CD4-positive, alpha-beta T cell treated with Interleukin-4 for 4 hours (primary cell): ENCODE measurements at places on chromosomes 1 and 21.

DNA sequence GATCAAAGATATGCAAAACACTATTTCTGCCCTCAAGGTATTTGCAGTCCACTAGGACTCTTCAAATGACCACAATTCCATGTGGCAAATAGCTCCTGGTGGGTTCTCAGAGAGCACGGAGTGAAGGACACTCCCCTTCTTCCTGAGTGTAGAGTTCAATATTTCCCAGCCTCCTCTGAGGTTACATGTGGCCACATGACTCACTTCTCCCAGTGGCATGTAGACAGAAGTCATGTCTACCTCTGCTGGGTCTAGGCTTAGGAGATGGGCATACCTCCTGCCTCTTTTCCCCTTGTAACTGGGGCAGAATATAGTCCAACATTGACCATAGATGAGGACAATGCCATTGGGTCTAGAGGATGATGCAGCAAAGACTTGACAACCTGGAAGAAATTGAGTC, 191.4 kb downstream of the MIS18A start:
- DNase-seq, result no peak

DNA sequence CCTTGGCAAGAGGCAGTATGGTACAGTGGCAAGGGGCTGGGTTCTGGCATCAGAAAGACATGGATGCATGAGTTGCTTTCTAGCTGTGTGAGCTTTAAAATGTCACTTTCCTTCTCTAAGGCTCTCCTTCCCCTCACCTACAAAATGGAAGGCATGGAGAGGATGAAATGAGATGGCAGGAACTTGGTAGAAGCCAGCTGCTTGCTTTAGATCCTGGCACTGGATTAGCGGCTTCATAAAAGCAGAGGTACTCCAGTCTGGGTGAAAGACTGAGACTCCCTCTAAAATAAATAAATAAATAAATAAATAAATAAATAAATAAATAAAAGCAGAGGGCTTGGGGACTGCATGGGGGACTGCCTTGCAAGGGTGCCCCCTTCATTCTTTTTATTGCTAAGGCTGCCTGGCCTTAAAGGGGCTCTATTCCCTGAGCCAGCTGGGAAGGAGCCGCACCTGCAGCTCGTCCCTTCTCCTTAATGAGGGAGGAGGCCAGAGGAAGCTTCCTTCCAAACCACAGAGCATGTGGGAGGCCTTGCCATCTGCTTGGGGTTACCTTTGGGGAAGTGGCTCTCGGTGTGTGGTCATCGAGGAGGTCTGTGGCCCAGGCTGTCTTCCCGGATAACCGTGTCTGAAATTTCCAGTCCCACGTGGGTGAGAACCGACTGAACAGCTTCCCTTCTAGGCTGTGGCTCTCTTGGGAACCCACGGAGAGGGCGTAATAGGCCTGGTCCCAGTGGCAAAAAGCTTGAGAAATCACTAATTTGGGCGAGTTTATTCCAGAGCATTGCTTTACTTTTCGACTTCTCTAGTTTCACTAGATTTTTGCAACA, 2.0 kb upstream of the ATP13A2 start:
- no peak for DNase-seq

DNA sequence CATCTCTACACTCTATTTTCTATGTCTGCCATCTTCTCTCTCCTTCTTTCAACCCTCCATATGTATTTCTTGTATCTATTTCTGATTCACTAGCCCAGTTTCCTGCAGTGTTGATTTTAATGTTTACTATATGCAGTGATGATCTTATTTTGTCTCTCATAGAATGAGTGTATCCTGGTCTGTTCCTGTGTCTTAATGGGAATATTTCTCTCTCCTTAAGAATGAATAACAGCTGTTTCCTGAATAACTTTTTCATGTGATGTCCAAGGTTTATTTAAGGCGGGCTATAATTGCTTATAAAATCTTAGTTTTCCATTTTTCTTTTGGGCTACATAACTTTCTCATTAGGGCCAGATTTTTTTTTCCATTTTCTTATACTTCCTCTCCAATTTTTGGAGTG, 144.5 kb downstream of the C1orf21 start:
- no peak for DNase-seq

DNA sequence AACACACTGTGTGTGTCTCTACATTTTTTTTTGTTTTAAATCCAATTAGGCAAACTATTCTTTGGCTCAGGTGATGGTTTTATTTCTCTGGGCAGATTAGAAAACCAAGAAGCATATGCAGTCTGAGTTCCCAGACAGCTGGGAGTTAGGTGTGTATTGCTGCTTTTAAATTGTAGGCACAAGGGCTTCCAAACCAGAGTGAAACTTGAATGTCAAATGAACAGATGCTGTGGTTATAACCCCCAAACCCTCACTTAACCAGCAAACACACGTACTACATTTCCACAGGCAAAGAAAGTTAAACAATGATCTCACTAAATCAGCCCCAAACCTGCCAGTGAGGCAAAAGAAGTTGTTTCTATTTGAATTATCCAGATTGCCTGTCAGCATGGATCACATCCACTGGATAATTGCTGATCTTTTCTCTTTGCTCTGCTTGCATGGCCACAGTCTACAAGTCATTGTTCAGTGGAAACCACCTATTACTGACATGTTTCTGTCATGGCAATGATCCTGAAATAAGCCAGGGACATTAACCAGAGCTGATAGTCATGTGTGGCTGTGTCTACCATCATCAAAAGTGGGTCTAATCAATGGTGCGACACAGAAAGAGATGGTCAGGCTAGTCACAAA, 576.5 kb upstream of the PLXNA2 start:
- DNase-seq, result no peak

GRCh38 chr1:119179051-119179450, 38.6 kb upstream of the WARS2 start:
- DNase-seq, result no peak

- no peak for DNase-seq
Measured at GRCh38 chr1:36751525-36751924, 268.8 kb upstream of the CSF3R start.

GRCh38 chr21:29711236-29711635, 228.6 kb downstream of the GRIK1 start:
- DNase-seq, result no peak
